ENCODE measurements at places on chromosomes 13 and 19.

GRCh38 chr19:30692879-30693503 is 320.8 kb downstream of the ZNF536 start:
- no peaks in the 10 kb centered on the region for H3K36me3 ChIP-seq
- peak overlapping the region; percentile 17 for H3K27ac ChIP-seq
- H3K4me1 ChIP-seq: peaks cover 80% of the 10 kb centered on the region
- DNase-seq: no peak
- peak overlapping the region; percentile 64 for H3K4me3 ChIP-seq

GRCh38 chr13:69194130-69194529 is 913.5 kb upstream of the ATXN8OS start:
- DNase-seq: no peak
- no peak overlapping the region for H3K4me3 ChIP-seq
- no peaks in the 10 kb centered on the region for H3K36me3 ChIP-seq
- no peaks in the 10 kb centered on the region for H3K4me1 ChIP-seq
- H3K27ac ChIP-seq: no peak overlapping the region
- no peaks in the 10 kb centered on the region for H3K27me3 ChIP-seq

DNA sequence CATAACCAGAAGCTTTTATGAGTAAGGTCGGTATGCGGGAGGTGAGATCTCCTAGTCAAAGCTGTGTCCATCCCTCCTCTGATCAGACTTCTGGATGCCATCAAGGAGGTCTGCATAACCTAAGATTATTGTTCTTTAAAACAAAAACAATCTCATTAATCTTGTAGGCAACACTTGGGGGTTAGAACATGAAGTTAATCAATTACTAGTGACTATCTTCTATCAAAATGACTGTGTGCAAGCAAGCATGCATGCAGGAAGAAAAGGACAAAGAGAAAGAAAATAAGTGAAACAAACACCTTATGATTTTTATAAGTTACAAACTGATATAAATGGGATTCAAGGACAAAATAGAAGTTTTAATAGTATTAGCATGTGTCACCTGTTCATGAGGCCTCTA is 2435.9 kb upstream of the PCDH20 start:
- no peak overlapping the region for H3K27ac ChIP-seq
- H3K4me3 ChIP-seq: no peak overlapping the region
- DNase-seq: no peak
- no peaks in the 10 kb centered on the region for H3K4me1 ChIP-seq
- no peaks in the 10 kb centered on the region for H3K27me3 ChIP-seq
- H3K36me3 ChIP-seq: no peaks in the 10 kb centered on the region

- H3K4me1 ChIP-seq: peaks cover 20% of the 10 kb centered on the region
- H3K36me3 ChIP-seq: no peaks in the 10 kb centered on the region
- no peak overlapping the region for H3K4me3 ChIP-seq
- H3K27me3 ChIP-seq: peaks cover 6% of the 10 kb centered on the region
- DNase-seq: no peak
Measured at GRCh38 chr13:31001647-31002046, 69.2 kb downstream of the TEX26 start.

- no peak for DNase-seq
- peaks cover 23% of the 10 kb centered on the region for H3K4me1 ChIP-seq
- peaks cover 15% of the 10 kb centered on the region for H3K27me3 ChIP-seq
- no peak overlapping the region for H3K27ac ChIP-seq
- no peak overlapping the region for H3K4me3 ChIP-seq
Measured at GRCh38 chr13:20174656-20175405, 14.0 kb upstream of the GJA3 start.

- H3K27me3 ChIP-seq: no peaks in the 10 kb centered on the region
- no peak overlapping the region for H3K27ac ChIP-seq
- no peak overlapping the region for H3K4me3 ChIP-seq
- DNase-seq: no peak
- no peaks in the 10 kb centered on the region for H3K4me1 ChIP-seq
Measured at GRCh38 chr13:75566658-75567057, 17.1 kb downstream of the UCHL3 start.

GRCh38 chr13:58097831-58098230 is 466.3 kb downstream of the PCDH17 start:
- H3K27ac ChIP-seq: no peak overlapping the region
- H3K36me3 ChIP-seq: no peaks in the 10 kb centered on the region
- H3K4me1 ChIP-seq: no peaks in the 10 kb centered on the region
- H3K4me3 ChIP-seq: no peak overlapping the region
- no peaks in the 10 kb centered on the region for H3K27me3 ChIP-seq

DNA sequence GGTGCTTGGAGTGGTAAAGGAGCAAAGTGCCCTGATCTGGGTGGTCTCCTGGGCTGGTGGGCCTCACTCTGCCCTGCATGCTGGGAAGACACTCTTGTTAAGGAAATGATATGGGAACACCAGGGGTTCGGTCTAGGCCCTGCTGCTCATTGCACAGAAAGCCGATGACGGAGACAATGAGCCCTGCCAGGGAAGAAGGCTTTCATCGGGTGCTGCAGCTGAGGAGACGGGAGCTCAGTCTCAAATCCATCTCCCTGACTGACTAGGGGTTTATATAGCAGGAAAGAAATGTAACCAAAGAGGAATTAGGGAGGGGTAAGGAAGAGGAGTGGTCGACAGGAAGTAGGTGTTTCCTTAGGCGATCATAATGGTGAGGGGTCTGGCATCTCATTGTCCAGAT is 253.4 kb downstream of the TEX29 start:
- H3K4me1 ChIP-seq: peaks cover 29% of the 10 kb centered on the region
- H3K27me3 ChIP-seq: no peaks in the 10 kb centered on the region
- H3K27ac ChIP-seq: no peak overlapping the region
- peaks cover 12% of the 10 kb centered on the region for H3K36me3 ChIP-seq
- H3K4me3 ChIP-seq: no peak overlapping the region

GRCh38 chr13:99464441-99464949 is 36.8 kb upstream of the TM9SF2 start:
- H3K36me3 ChIP-seq: no peaks in the 10 kb centered on the region
- no peak for DNase-seq
- H3K27ac ChIP-seq: peak overlapping the region; percentile 53
- H3K4me3 ChIP-seq: no peak overlapping the region
- peaks cover 33% of the 10 kb centered on the region for H3K4me1 ChIP-seq

GRCh38 chr19:5104871-5105351 is 136.0 kb downstream of the KDM4B start:
- peaks cover 23% of the 10 kb centered on the region for H3K36me3 ChIP-seq
- H3K4me3 ChIP-seq: no peak overlapping the region
- no peak for DNase-seq
- H3K27me3 ChIP-seq: no peaks in the 10 kb centered on the region
- no peak overlapping the region for H3K27ac ChIP-seq

DNA sequence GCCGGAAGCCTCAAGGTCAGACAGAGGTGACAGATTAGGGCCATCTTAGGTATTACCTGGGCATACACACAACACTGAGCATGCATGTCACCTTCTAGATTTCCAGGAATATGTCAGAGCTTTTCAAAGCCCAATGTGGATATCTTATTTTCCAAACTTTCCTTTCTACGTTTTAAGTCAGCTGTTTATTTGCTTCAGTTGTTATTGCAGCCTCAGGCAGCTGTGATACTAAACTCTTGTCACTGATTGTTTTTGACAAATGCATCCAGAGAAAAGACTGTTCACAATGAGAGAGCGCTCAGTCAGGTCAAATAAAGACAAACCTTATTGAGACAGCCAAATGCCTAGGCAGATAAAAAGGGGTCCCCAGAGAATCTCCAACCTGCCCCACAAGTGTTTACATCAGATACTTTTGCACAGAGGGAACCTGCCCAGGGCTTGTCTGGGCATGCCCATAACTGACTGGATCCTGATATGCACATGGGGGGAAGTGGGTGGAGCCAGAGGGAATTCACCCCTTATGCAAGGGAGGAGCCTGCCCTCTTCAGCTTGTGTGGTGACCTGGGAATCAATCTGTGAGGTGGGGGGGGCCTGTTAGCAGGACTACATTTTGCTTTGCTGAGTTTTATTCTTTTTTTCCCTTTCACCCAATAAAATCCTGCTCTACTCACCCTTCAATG is 28.5 kb downstream of the MED4 start:
- peaks cover 5% of the 10 kb centered on the region for H3K27me3 ChIP-seq
- no peak for DNase-seq
- H3K4me3 ChIP-seq: no peak overlapping the region
- H3K4me1 ChIP-seq: no peaks in the 10 kb centered on the region
- no peak overlapping the region for H3K27ac ChIP-seq

DNA sequence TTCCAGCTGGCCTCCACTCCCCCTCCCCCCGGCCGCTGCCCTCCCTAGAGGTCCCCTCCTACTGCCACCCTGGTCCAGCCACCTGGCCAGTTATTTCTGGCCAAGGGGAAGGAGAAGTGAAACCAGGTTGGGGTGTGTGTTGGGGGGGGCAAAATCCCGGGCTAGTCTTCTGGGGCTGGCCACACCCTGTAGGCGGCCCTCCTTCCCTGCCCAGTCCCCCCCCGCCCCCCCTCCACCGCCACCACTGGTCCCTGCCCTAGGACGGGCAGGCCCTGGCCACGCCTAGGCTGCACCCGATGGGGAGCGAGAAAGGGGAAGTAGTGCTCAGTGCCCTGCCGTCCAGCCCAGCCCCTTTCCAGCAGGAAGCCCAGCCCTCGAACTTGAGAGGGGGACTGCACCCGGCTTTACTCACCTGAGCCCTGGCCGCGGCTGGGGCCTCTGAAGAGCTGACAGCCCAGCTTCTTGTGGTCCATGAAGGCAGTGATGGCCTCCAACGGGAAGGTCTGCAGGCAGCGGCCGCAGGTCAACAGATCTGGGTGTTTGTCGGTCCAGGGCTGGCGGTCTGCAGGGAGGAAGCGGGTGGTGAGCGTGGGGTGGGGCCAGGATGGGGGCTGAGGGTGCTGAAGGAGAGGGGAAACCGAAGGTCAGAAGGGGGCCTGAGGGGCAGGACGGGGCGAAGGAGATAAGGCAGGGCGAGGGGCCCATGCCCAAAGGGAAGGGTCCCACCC is 813 bp downstream of the ZNF296 start:
- peak; percentile 28 for DNase-seq
- peaks cover 40% of the 10 kb centered on the region for H3K27me3 ChIP-seq
- no peak overlapping the region for H3K27ac ChIP-seq
- peaks cover 4% of the 10 kb centered on the region for H3K36me3 ChIP-seq

- H3K36me3 ChIP-seq: no peaks in the 10 kb centered on the region
- H3K27ac ChIP-seq: no peak overlapping the region
- peaks cover 12% of the 10 kb centered on the region for H3K27me3 ChIP-seq
Measured at GRCh38 chr13:24606486-24607170, 73.6 kb upstream of the ATP12A start.

GRCh38 chr13:112003396-112003795 is 63.6 kb upstream of the SOX1 start:
- no peak overlapping the region for H3K4me3 ChIP-seq
- peaks cover 66% of the 10 kb centered on the region for H3K27me3 ChIP-seq
- DNase-seq: no peak
- H3K4me1 ChIP-seq: no peaks in the 10 kb centered on the region

DNA sequence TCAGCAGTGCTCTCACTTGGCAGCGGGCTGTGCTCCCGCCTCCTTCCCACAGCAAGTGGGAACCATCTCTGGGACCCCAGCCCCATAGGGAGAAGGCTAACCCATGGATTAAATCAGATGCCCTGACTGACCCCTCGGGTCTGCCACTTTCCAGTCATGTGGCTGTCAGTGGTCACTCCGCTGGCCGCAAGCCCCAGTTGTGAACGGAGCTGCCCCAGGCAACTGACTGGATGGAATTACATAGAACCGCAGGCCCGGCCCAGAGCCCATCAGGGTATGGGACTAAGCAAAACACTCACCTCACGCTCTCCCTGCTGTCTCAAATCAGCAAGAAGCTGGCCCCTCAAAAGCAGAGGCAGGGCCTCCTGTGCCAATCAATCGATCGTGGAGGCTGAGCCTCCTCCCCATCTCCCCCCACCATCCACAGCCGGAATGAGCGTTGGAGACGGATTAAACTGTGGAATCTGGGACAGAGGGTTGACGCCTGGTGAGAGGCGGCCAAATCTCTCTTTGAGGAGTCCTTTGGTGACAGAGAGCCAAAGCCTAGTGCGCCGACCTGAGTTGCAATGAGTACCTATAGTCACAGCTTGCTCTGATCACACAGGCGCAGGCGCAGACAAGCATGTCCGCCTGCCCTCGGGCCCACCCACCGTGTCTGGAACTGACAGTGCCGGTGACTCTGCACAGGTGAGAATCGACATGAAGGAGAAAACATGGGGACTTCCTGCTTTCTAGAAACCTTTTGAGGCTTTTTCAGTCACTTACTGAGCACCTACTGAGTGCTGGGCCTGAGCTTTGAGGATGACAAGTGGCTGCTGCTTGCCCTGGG is 38.7 kb downstream of the PBX4 start:
- no peaks in the 10 kb centered on the region for H3K36me3 ChIP-seq
- DNase-seq: no peak
- peak overlapping the region; percentile 91 for H3K27ac ChIP-seq
- H3K27me3 ChIP-seq: no peaks in the 10 kb centered on the region
- H3K4me3 ChIP-seq: no peak overlapping the region

DNA sequence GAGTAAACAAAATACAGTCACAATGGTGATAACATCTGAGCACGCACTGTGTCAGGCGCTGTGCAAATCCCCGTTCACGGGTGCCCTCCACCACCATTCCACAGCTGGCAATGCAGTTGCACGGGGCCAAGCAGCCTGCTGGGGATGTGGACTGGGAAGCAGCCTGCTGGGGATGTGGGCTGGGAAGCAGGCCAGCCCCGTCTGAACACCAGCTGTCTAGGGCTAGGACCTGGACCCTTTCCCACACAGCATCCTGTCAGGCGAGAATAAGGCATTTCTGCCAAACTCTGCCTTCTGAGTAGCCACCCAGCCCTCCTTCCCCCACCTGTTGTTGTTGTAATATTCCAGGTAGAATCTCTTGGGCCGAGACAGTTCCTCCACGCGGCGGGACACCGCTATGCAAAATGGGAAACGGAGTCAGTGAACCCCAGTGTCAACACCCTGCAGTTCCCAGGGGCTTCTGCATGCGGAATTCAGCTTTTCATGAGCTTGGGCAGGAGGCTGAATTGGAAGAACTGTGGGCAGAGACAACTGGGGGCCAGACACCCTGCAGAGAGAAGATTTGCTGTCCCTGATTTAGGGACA is 27.8 kb upstream of the MIER2 start:
- H3K4me1 ChIP-seq: peaks cover 53% of the 10 kb centered on the region
- no peak overlapping the region for H3K4me3 ChIP-seq
- peaks cover 7% of the 10 kb centered on the region for H3K36me3 ChIP-seq
- no peak for DNase-seq

DNA sequence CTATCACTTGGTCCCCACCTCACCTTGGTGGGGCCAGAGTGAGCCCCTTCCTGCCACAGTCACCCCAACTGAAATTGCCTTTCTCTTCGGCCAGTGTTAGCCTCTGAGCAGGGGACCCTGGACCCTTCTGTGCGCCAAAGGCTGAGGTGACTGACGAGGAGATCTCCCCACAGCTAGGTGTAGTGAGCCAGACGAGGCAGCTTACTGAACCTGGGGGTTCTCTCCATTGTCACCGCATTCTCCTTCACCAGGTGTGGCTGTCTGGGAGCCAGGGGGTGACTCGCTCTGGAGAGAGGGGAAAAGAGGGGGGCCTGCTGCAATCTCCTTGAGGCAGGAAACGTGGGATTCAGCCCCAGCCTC is 1.3 kb downstream of the RPS28 start:
- H3K27me3 ChIP-seq: peaks cover 16% of the 10 kb centered on the region
- peak overlapping the region; percentile 100 for H3K4me3 ChIP-seq
- peaks cover 32% of the 10 kb centered on the region for H3K4me1 ChIP-seq
- no peak for DNase-seq
- H3K36me3 ChIP-seq: peaks cover 5% of the 10 kb centered on the region

Measured in nephron progenitor cell (in vitro differentiated cells).